ENCODE measurements at places on chromosomes 16 and 17.

DNA sequence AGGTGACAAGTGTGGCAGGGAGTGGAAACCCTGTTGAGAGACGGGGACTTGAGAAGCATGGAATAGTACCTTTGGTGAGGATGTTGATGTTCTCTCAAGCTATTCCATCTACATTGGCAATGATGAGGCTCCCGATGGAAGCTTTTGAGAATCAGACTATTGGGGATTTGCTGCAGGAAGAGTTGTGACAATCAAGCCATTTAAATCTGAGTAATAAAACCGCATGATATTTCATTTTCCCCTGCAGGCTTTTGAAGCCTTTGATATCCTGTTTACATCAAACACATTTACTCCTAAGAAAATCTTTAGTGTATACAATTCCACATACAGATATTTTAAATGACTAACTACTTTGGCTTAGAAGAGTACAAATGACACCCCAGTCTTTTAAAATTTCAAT lies 49.0 kb upstream of the CRYM start:
- DNase-seq, result no peak

DNA sequence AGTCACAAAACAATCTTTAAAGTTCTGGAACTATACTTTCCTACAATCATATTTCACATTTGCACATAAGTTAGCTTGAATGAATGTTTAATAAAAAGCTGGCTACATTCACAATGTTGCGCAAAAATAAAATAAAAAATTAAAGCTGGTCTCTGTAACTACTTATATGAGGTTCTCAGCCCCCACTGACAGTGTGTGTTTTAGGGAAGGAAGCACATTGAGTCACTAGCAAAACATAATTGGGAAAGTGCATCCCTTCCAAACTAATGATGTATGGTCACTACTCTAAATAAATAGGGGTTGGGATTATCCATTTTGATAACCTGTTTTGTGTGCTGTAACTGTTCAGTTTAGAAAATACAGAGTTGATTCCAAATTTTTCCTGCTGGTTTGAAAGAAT lies 251.9 kb downstream of the IRX3 start:
- no peak for DNase-seq

DNA sequence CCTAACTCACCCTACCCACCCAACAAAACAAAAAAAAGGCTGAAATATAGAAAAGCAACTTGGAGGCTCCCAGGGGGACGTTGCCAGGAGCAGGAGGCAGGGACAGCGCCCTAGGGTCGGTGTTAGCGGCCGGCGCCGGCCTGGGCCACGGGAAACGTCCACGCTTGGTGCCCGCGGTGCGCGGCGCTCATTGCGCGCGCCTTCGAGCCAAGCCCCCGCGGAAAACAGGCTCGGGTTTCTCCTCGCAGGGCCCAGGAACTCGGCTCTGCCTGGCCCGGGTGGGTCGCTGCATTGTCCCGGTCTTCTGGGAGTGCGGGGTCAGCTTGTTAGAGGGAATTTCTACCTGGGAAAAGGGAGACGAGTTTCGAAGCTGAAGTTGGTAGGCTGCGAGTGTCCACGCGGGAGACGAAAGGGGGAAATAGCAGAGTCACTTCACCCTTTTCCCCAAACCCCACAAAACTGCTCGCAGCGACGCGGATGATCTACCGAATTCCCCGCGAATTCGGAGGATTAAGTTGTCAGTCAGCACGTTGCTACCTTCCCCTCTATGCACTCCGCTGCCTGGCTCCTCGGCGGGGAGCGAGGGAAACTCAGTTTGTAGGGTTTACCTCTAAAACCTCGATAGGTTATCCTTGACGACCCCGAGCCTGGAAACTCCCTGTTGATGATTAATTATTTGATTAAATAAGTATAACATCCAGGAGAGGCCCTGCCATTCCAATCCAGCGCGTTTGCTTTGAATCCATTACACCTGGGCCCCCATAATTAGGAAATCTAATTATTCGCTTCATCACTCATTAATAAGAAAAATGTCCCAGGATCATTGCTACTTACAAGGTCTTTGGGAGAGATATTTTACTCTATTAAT lies 751 bp upstream of the FOXC2 start:
- no peak for DNase-seq

- DNase-seq, result no peak
Measured at GRCh38 chr17:57614742-57615141, 130.4 kb downstream of the CCDC182 start.

GRCh38 chr16:87203060-87203656 lies 114.0 kb downstream of the C16orf95 start:
- DNase-seq, result no peak

GRCh38 chr16:58495521-58496331 lies 4.2 kb upstream of the NDRG4 start:
- no peak for DNase-seq

DNA sequence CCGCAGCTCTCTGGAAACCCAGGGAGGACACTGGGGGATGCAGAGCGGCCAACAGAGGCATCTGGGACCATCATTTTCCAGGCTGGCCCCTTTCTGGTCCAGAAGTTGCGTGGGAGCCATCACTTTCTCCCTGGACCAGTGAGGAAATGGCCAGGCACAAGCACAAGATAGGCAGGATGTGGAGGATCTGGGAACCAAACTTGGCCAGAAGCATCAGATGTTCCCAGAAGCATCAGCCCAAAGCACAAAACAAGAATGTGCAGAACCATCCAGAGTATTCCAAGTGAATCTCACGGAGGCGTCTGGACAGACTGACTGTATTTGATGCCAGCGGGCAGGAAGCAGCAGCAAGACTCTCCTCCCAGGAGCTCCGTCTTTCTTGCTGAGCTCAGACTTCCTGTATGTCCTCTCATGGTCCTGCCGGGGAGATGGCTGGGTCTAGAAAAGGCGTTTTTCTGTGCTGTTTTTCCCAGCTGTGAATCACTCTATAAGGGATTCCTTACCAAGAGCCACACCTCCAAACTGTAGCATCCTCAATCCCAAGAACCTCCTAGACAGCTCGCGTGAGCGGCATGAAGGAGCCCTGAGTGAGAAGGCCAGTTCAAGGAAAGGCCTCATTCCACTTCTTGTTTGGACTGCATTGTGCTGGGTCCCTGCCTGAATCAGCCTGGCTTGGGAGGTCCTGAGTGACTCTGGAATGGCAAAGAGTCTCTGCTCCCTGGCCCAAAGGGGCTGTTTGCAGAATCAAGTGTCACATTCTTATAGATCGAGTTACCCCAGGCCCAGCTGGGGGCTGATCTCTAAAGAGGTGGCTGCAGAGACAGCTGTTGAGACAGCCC lies 49.5 kb upstream of the MTSS2 start:
- no peak for DNase-seq

- DNase-seq, result no peak
Measured at GRCh38 chr16:19185510-19185851, 17.4 kb downstream of the SYT17 start.
